ENCODE measurements at places on chromosomes 5 and 9. TPM values are rescaled to one million over a fixed set of nuclear protein-coding genes. Genes with fewer than 3 reads are reported as not detected.

The ADAMTS19 gene
- not detected for total RNA-seq

The LCN2 gene
- 3.9 TPM for total RNA-seq

The LCN12 gene
- 1.8 TPM for total RNA-seq

The CNTFR gene
- total RNA-seq = 0.20 TPM

The CLIC3 gene
- 3.7 TPM for total RNA-seq

The ACTBL2 gene
- not detected for total RNA-seq

The TAF11L10 gene
- total RNA-seq = not detected

The TLR4 gene
- 0.13 TPM for total RNA-seq

The LHX2 gene
- total RNA-seq = 5.0 TPM

The PCDHA12 gene
- total RNA-seq = 2.3 TPM

The F12 gene
- 23.9 TPM for total RNA-seq

The PDLIM4 gene
- 0.47 TPM for total RNA-seq
